Stimulated activated CD8-positive, alpha-beta memory T cell treated with anti-CD3 and anti-CD28 coated beads, Interleukin-12 subunit alpha, Interleukin-12 subunit beta, amount 100 ng/mL, for 1 hour (primary cell): ENCODE measurements at places on chromosomes 16 and 17.

DNA sequence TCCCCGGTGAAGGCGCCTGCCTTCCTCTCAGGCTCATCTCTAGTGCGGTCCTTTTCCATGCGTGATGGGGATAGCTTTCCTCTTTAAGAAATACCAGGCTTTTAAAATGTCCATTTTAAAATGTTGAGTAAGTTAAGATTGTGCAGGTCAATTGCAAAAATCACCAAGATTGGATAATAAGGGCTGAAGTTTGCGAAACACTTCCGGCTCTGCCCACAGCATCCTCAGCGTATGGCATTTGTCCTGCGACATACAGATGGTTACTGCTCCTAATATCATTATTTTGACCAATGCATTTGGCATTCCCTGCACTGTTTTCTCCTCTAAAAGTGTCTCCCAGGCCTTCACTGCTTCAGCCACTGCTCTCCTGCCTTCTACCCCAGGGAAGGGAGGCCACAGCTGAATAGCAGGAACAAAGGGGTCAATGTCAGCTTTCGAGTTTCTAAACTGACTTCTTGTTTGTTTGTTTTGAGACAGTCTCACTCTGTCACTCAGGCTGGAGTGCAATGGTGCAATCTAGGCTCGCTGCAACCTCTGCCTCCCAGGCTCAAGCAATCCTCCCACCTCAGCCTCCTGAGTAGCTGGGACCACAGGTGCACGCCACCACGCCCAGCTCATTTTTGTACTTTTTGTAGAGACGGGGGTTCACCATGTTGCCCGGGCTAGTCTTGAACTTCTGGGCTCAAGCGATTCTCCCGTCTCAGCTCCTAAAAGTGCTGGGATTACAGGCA is 91.9 kb downstream of the CRISPLD2 start:
- DNase-seq, result no peak

GRCh38 chr17:82110298-82110697 is 12.3 kb upstream of the FASN start:
- DNase-seq, result no peak

DNA sequence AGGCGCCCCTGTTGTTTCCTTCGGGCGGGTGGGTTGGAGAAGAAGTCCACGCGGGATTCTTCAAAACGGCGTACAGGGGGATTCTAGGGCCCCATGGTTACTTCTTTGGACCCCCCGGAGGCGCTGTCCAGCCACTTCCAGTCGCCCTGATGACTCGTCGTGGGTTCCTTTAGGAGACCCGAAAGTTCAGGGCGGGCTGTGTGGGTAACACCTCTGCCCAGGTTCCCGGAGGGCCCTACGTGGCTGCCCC is 716 bp upstream of the HIC1 start:
- no peak for DNase-seq

- no peak for DNase-seq
Measured at GRCh38 chr16:69618307-69618706, 52.5 kb downstream of the NFAT5 start.

GRCh38 chr16:89094252-89094879 is 714 bp downstream of the ACSF3 start:
- no peak for DNase-seq

DNA sequence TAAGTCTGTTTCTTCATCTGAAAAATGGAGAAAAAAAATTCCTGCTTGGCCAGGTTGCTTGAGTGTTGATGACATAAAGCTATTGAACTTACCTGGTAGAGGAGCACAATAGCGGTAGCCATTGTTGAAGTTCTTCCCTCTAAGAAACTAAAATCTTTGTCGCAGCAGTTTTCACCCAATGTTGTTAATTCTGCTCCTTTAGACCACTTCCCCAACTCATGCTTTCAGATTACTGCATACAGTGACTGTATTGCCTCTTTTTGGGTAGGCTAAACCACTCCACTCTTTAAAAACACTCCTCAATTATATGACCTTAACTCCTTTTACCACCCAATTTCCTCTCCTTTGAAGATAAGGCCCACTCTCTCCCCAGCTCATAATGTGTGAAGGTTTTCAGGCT is 35.7 kb upstream of the CCL2 start:
- no peak for DNase-seq

- no peak for DNase-seq
Measured at GRCh38 chr16:85465328-85466303, 147.5 kb upstream of the GSE1 start.

DNA sequence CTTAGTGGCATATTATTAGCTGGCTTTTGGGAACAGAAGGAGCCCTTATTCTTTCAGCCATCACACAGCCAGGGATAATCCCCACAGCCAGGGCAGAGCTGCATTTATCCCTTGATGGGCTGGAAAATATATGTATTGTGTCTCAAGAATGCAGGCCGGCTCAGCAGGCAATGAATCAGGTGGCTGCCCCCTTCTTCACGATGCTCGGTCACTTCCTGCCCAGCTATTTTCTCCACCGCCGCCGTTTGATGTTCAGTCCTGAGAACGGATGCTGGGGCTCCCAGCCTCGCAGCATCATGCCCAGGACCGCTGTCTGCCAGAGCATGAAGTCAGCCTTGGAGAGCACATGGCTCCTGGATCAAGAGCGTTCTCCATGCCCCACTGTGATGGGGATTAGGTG is 4.3 kb upstream of the MYH3 start:
- DNase-seq, result no peak

DNA sequence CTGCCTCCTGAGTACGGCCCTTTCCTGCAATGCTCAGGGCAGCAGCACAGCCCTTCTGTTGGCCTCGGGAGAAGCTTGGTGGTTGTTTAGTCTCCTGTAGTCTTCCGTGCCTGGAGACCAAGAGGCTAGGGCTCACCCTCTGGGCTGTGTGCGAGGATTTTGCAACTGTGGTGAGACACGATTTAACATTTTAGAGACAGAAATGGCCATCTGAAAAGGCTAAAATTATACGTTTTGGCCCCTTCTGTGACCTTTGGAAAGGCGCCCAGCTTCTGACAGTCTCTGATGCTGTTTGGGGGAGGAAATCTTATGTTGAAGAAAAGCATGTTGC is 33.1 kb downstream of the FOXL1 start:
- no peak for DNase-seq

- DNase-seq, result no peak
Measured at GRCh38 chr17:79125503-79125902, 50.9 kb downstream of the ENGASE start.

- DNase-seq, result no peak
Measured at GRCh38 chr17:55308613-55309391, 44.0 kb downstream of the HLF start.

DNA sequence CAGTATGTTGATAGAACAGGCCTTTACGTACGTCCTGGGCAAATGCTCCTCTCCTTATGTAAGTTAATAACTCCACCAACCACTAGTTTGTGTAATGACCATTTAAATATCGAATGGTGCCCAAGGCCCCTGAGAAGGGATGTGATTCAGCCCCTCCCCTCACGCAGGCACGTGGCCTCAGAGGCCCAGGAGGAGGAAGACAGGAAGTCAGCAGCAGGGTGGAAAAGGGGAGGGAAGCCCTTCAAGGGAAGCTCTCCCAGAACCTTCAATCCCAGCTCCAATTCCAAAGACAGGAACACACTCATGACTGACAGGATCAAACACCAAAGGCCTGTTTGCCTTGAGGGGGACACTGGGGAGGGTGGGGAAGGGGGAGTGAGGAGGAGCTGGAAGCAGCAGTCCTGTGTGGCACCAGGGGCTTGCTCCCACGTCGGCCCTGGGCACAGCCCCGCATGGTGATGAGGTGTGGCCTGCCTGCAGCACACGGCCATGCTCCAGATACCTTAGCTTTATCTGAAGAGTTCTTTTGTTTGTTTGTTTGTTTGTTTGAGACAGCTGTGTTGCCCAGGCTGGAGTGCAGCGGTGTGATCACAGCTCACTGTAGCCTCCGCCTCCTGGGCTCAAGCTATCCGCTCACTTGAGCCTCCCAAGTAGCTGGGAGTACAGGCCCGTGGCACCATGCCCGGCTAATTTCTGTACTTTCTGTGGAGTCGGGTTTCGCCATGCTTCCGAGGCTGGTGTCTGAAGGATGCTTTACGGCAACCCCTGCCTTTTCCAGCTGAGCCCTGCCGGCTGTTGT is 105.0 kb downstream of the ZNF778 start:
- DNase-seq, result no peak

DNA sequence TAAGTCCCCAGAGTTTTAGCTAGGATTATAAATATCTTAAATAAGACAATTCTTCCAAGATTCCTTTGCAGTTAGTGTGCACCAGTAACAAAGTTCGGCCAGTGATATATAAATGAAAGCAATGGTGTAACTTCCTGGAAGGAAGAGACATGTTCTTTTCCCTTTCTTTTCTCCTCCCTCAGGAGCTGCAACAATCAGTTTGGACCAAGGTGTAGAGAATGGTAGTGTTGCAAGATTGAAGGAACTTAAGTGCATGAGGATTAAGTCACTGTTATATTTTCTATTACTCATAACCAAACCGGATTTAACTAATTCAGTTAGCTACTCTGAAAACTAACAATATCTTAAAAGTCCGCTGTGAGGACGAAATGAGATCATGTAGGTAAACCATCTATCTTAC is 68.9 kb upstream of the KCNJ16 start:
- no peak for DNase-seq

DNA sequence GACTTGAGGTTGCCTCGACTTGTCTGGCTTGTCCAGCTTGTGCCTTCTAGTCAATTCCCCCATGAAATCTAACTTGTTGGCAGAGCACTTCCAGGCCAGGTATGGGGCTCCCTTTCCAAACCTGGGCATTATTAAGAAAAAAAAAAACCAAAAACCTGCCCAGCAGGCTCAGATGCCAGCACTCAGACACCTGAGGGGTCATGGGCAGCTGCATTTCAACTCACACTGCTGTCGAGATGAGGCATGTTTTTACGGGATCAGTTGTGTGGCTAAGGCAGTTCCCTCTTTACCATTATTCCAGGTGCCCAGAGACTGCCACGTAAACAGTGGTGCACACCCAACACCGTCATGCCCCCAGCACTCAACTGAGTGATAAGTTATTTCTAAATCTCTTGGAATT is 17.8 kb downstream of the TMEM11 start:
- no peak for DNase-seq

DNA sequence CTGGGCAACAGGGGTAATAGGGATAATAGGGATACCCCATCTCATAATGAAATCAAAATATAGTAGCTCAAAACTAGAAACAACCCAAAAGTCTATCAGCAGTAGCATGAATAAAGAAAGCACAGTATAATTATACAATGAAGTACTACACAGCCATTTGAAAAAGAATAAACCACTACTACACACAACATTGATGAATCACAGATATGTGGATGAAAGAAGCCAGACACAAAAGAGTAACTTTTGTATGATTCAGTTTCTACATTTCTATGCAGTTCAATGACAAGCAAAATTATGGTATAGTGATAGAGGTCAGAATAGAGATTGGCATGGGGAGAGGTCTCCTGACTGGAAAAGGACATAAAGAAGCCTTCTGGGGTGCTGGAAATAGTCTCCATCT is 2.8 kb upstream of the HOXB13 start:
- no peak for DNase-seq

DNA sequence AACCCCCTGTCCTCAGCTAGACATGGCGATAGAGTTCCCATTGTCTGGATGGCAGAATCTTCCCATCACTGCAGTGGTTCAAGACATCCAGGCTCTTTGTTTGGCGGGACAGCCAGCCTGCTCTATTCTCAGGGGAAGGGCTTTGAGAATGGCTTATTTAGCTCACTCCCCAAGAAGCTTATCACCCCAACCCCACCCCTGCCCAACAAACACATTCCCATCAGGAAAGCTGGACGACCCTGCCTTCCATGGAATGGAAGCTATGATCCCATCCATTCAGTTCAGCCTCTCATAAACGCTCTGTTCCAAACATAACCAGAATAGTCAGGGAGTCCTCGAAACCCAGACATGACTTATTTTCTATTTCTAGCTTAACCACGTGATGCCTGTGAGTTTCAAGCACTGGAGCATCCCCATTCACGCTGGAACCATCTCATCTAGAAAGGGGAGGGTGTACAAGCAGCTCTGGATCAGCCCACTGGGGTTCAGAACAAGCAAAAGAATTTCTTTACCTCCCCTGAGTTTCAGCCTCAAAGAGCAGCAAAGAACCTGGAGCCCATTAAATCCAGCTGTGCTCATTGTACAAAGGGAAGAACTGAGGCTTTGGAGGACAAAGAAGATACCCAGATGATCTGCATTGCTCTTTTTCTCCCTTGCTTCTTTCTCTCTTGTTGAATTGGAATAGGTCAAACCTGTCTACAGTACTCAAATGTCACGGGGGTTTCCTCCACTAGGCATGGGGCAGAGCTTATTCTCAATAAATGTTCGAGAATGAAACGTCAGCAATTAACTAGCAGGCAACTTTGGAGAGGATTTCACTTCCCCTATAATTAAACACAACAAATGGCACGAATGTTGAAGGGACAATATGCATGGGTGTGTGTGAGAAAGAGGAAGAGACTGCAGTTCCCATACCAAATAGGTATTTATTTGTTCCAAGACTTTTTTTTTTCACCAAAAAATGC is 93.1 kb downstream of the XYLT1 start:
- DNase-seq, result no peak

DNA sequence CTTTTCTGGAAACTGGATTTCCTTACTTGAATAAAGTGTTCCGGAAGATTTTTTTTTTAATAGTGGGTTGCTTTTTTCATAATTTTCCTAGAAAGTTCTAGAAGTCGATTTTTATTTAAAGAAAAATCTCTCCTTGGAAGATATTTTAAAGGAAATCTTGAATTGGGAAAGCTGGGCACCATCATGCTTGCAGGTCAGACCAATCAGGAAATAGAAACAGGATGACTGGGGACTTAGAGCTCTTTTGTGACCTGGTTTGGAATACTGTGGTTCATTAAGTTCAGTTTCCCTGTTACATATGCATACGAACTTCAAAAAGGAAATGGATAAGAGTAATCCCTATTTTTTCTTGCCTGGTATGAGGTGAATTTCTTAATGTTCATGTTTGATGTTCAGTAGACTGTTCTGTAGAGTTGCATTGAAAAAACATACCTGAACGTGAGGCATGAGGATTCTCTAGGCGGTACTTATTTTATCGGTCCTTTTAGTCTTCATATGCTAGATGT is 1.2 kb downstream of the NFATC3 start:
- DNase-seq, result no peak

DNA sequence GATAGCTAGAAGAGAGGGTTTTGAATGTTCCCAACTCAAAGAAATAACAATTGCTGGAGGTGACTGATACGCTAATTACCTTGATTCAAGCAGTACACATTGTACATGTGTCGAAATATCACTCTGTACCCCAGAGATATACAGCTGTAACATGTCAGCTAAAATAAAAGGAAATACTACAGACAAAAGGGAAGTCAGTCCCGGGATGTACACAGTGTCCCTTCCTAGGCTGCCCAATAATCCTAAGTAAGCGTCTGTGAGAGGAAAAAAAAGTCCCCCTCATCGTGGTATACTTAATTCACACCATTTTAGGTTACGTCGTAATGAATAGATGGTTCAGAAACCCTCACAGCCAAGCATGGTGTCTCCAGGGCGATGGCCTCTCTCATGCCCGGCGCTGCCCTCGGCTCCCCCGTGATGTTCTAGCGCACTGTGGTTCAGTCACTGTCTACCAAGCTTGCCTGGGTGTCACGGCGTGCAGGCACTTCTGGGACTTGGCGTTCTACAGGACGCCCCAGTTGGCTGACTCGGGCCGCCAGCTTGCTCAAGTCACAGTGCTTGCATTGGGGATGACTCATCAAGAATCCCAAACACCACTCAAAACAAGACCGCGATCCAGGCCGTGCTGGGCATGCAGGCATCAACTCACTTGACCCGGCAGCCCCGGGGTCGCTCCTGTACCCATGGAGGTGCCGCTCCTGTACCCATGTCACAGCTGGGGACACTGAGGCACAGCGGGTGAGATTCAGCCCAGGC is 27.6 kb downstream of the CCDC40 start:
- DNase-seq, result no peak
